ENCODE measurements at places on chromosomes 5 and 9.

DNA sequence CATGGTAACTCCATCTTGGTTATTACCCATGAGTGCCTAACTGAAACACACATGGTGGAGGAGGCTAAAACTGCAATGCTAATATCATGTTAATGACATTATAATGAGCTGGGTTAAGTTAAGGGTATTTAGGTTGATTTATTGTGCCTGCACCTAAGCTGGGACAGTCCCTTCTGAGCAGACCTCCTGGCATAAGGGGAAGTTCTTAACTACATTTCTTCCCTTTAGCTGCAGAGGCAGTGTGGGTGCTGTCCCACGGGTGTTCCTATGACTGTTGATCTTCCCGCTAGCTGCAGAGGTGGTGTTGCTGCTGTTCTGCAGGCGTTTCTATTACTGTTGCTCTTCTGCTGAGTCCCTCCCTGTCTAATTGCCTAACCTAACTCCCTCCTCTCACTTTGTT, 183.9 kb downstream of the LURAP1L start:
- no peak for DNase-seq

DNA sequence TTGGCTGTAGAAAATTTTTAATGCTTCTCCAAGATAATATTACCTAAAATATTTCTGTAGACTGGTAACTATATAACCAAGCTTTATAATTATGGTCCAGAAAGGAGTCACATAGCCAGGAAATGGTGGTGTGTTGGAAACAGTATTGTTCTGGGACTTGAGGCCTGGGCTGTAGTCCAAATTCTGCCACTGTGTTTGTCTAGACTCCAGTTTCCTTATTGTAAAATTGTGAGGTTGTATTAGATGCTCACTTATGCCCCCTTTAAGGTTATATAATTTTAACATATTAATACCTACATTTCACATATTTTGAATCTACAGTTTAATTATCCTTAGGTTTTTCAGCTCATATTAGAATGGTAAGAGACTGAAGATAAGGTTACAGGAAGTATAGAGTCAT, 42.4 kb downstream of the STX17 start:
- no peak for DNase-seq

- DNase-seq, result no peak
These were observed 169.2 kb upstream of the MVB12B start for GRCh38 chr9:126157423-126157822.

DNA sequence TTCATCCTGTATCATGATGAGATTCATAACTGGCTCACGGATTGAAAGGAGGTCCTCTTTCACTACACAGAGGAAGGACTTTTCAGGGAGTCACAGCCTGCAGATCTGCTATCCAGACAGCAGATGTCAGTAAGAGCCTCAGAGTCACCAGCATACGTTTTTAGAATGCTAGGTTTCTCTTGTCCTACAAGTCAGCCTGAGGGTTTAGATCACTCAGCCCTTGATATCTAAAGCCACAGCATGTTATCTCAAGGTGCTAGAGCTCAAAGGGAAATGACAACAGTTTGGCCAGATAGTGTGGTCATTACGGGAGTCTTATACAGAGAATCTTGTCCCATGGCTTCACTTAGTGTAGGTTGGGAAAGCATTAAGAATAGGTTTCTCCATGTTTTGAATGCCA, 30.9 kb upstream of the SLC46A2 start:
- DNase-seq, result peak; percentile 38

- DNase-seq, result no peak
These were observed 178.5 kb upstream of the PITX1 start for GRCh38 chr5:135212361-135213026.

DNA sequence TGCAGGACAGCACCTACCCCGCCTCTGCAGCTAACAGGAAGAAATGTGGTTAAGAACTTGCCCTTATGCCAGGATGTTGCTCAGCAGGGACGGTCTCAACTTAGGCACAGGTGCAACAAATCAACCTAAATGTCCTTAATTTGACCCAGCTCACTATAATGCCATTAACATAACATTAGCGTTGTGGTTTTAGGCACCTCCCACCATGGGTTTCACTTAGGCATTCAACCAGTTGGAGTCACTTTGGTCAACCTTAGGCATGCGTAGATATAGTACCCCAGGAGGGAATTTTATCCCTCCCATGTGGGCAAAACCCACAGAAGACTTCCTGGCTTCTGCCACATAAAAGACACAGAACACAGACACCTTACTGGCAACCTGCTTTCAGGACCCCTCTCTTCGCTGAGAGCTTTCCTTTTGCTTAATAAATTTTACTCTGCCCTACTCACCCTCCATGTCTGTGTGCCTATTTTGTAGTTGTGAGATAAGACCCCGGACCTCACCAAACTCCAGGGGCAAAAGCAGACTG, 8.7 kb upstream of the ERAP1 start:
- DNase-seq, result no peak

DNA sequence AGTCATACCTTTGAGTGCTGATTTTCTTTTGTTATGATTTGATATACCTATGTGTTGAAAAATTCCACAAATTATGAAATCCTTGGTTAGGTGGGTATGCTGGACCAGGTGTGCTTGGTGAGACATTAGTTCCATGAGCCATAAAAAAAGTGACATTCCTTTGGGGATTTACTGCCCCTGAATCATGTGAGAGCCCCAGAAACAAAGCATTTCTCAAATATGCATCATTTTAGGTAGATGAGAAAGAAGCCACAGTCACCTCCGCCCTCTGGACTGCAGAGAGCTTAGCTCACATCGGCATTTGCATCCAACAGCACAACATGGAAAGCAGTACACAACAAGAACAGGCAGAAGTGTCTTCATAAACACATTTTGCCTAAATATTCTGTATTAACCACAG, 55.3 kb downstream of the DAP start:
- DNase-seq, result no peak

DNA sequence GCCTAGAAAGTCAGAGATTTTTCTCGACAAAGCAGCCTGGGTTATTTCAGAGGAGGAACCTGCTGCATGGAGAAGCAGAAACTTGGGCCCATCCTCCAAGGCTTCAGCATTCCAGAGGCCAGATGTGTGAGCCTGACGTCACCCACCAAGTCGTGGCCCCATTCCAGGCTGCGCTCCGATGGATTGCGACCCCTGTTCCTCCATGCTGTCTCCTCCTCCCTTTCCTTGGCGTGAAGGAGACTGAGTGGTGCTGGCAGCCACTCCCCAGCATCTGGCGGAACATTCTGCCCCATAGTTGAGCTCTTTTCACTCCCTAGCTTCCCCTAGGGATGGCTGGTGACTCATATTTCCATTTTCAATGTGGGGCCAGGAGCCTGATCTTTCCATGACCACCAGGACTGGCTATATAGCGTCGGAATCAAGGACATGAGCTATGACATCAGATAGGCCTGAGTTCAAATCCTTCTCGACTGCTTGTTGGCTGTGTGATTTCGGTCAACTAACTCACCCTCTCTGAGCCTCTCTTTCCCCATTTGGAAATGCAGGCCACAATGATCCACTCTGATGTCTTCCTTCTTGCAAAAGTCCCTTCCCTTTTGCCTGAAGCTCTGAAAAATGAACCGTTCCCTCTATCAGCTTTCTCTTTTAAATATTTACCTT, 24.5 kb upstream of the DUSP1 start:
- no peak for DNase-seq

GRCh38 chr9:72997387-72997995, 44.6 kb upstream of the ALDH1A1 start:
- DNase-seq, result no peak

Data from HEK293T (cell line).